Activated CD8-positive, alpha-beta memory T cell treated with anti-CD3 and anti-CD28 coated beads for 48 hours (primary cell): ENCODE measurements at places on chromosomes 6 and 20.

GRCh38 chr6:125639466-125640020 lies 109.9 kb upstream of the HEY2 start:
- DNase-seq, result no peak

GRCh38 chr20:38092260-38092857 lies 58.8 kb downstream of the RPRD1B start:
- DNase-seq, result no peak

GRCh38 chr6:113306552-113307145 lies 550.5 kb upstream of the MARCKS start:
- DNase-seq, result no peak

DNA sequence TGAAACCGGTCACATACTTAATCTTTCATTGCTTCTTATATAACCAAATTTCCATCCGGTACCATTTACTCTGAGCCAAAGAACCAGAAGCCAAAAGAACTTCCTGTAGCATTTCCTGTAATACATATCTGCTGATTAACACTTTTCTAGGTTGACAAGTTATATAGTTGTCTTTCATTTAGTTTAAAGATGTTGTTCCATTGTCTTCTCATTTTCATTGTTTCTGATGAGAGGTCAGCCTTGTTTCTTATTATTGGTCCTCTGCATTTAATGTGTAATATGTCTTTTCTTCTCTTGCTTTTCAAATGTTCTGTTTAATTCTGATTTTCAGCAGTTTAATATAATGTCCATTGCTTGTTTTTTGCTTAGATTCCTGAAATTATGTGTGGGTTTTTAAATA lies 214.5 kb upstream of the CCN2 start:
- no peak for DNase-seq

DNA sequence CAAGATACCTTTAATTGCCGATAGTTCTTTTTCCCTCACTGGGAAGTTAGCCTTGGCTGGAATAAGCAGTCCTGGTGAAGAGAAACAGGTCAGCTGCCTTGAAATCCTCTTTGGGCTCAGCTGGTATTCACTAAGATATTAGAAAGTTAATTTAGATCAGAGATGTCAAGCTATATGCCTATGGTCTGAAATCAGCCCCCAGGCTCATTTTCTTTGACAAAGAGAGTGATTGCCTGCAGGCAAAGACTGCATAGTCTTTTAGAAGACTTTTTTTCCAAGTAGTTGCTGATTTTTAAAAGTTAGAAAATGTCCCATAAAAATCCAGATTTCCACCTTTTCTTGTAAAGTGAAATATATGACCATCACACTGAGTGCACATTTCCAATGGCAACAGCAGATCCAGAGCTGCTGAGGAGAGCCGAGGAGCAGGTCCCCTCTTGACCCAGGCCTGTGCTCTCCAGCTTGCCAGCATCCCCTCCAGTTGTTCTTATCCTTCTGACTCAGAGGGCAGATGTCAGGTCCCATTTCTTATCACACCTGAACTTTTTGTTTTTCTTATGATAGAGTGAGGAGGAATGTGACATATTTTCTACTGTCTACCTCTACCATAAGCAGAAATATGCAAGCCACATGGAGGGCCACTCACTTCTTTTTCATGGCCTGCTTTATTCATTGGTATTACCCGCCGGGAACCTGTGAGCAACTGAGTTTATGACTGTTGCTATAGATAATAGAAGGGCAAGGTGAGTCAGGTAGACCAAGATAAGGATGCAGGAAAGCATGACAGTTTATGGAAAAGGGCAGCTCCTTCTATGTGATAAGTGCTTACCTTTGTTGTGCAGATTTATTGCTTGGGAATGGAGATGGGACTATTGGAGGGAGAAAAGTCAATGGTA lies 17.6 kb upstream of the L3MBTL3 start:
- DNase-seq, result no peak

DNA sequence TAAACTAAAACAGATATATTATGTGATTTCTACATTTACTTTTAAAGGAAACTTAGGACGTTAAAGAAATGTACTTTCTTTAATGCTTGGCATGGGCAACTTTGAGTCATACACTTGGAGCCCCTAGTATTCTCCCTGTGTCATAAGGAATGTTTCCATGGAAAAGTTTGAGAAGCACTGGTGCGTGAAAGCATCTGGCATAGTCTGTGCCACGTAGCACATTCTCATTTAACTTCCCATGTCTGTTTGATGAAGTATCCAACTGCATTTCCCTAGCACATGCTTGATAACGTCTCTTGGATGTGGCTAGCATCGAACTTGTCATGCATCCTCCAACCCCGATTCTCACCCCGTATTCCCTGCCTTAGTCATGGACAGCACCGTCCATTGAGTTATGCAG lies 172.0 kb downstream of the TBC1D7 start:
- no peak for DNase-seq
